ENCODE measurements at places on chromosomes 3 and 15. TPM values are rescaled to one million over a fixed set of nuclear protein-coding genes. Genes with fewer than 3 reads are reported as not detected.

DNA sequence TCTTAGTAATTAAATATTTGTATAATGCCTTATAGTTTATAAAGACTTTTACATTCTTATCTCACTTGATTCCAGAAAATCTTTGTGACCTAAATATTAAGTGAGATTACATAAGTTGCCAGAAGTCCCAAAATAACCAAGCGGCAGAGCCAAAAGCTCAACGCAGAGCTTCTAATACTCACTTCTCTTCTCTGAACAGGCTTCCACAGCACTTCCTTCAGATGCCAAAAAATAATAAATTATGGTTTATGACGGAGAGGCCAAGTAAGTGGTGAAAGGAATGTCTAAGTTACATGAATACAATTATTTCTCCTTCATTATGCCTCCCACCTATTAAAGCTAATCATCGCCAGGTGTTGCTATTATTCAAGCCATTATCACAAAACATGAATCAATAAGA is 110.3 kb downstream of the GBE1 start:
- H3K36me3 ChIP-seq, result no peaks in the 10 kb centered on the region
- peaks cover 22% of the 10 kb centered on the region for H3K4me1 ChIP-seq
- H3K4me3 ChIP-seq, result no peak overlapping the region
- peak overlapping the region; percentile 42 for H3K27ac ChIP-seq
- no peak for DNase-seq

GRCh38 chr3:57815036-57815435 is 58.9 kb downstream of the SLMAP start:
- no peak overlapping the region for H3K27ac ChIP-seq
- H3K27me3 ChIP-seq, result no peaks in the 10 kb centered on the region
- no peaks in the 10 kb centered on the region for H3K36me3 ChIP-seq
- no peak for DNase-seq

DNA sequence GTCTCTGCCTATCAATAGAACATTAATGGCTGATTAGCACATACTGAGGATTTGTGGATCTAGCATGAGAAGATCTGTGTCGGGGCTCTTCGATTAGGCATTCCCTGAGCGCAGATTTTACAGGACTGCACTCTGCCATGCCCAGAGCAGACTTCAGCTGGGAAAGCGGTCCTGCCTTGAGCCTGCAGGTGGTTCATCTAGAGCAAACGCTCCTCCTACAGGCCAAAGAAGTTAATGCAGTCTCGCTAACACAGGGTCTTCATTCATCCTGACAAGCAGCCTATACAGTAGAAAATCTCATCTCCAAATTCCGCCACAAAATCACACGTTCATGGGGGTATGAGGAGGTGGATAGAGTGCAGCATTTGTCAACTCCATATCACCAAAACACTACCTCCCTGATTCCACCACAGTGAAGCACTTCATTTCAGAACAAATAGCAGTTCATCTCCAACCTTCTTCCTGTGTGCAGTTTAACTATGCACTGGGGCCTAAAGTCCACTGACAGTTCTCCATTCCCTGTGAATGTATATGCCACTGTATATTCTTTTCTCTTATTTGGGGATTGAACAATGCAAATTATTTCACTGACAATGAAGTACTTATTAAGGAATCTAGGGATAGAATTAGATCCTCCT is 405.8 kb downstream of the IGSF11 start:
- H3K27me3 ChIP-seq, result no peaks in the 10 kb centered on the region
- no peak overlapping the region for H3K4me3 ChIP-seq
- DNase-seq, result no peak

DNA sequence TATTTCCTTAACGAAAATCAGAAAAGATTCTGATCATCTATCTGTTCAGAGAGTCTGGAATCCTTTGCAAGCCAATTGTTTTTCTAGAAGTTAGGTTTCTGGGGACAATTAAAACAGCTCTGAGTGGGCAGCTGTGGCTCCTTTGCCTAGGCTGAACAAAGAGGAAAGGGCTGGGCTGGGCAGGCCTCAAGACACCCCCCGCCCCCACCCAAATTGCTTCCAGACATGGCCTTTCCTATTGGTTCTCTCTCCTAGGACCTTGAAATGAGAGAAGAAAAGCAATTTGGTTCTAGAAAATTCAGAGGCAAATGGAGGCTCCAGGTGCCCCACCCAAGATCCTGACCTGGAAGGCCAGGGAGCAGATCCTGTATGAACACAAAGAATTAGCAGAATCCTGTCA is 2.3 kb upstream of the ADPGK start:
- H3K27me3 ChIP-seq, result no peaks in the 10 kb centered on the region
- peaks cover 28% of the 10 kb centered on the region for H3K4me1 ChIP-seq
- no peak overlapping the region for H3K4me3 ChIP-seq
- H3K36me3 ChIP-seq, result no peaks in the 10 kb centered on the region
- no peak for DNase-seq
- no peak overlapping the region for H3K27ac ChIP-seq

DNA sequence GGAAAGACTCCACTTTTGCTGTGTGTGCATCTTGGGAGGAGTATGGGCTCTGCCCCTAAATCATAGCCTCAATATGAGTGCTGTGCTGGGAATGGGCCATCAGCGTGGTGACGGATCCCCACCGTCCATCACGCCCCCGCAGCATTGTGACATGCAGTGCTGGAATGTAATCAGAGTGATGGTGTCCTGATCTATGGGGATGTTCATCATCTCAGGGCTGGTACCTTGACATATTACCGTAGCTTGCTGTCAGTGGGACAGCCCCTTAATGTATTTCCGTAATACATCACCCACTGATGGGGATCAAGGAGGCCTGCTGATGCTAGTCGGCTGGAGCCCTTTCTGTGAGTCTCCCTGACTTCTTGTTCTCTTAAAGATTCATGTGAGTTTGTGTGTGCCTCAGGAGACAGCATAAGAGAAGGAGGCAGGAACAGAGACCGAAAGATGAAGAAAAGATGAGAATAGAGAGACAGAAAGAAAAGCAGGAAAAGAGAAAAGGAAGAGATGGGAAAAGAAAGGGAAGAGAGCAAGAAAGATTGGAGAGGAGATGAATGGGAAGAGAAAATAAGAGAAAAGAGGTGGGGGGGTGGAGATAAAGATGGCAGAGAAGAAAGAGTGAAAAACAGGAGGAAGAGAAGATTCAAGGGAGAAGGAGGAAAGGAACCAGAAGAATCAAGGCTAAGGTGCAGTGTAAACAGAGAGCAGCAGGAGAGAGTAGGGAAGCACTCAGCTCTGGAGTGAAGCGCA is 183.7 kb downstream of the RPLP1 start:
- no peak for DNase-seq
- peaks cover 20% of the 10 kb centered on the region for H3K27me3 ChIP-seq
- H3K27ac ChIP-seq, result no peak overlapping the region
- H3K36me3 ChIP-seq, result no peaks in the 10 kb centered on the region

- no peaks in the 10 kb centered on the region for H3K36me3 ChIP-seq
- DNase-seq, result no peak
- no peak overlapping the region for H3K27ac ChIP-seq
- H3K27me3 ChIP-seq, result peaks cover 2% of the 10 kb centered on the region
- H3K4me1 ChIP-seq, result peaks cover 23% of the 10 kb centered on the region
These were observed 203.0 kb downstream of the ABHD5 start for GRCh38 chr3:43893727-43894126.

DNA sequence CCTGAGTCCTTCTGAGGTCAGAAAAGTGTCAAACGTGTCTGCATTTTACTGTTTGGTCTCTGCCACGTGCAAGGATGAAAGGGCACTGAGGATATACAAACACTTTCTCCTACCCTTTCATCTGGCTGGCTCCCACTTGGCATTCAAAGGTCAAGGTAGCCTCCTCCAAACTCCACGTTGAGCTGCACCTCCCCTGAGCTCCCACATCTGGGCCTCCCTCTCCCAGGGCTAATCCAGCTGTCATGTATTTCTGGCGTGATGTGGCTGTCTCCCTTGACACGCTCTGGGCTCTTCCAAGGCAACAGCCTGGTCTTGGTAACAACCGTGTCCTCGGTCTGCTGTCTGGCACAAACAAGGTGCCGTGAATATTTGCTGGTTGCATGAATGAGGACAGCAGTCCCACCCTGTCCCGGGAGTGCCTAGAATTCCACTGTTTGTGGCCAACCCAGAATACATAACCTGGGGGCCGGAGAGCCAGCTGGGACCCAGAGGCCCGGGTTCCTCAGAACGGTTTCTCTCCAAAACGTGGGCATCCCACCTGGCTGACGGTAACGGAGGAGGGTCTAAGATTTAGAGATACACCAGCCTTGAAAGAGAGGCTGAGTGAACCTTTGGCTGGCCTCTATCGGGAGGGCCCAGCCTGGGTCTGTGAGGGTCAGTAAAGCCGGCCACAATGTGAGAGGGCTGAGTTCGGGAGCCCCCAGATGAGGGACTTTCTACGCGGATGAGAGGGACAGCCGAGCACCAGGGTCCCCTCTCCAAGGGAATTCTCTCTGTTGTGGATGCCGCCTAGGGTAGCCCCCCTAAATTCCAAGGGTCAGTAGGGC is 767 bp downstream of the GLT8D1 start:
- H3K27me3 ChIP-seq, result no peaks in the 10 kb centered on the region
- H3K36me3 ChIP-seq, result peaks cover 22% of the 10 kb centered on the region
- H3K27ac ChIP-seq, result peak overlapping the region; percentile 94
- DNase-seq, result no peak
- H3K4me1 ChIP-seq, result peaks cover 40% of the 10 kb centered on the region

GRCh38 chr15:40307421-40308211 is at the start of gene PLCB2:
PLCB2 (minus strand) TSS chr15:40307935; CDS start chr15:40307672, 263 bp downstream.
- peak within 1 kb of the TSS; percentile 32 for H3K27ac ChIP-seq
- H3K36me3 ChIP-seq, result no peaks in the 10 kb centered on the region

- no peaks in the 10 kb centered on the region for H3K27me3 ChIP-seq
- H3K36me3 ChIP-seq, result no peaks in the 10 kb centered on the region
- no peak for DNase-seq
- peaks cover 17% of the 10 kb centered on the region for H3K4me1 ChIP-seq
These were observed 105.3 kb upstream of the PDZRN3 start for GRCh38 chr3:73729969-73730440.

GRCh38 chr3:4997946-4998345 is 18.7 kb downstream of the BHLHE40 start:
- no peak overlapping the region for H3K4me3 ChIP-seq
- H3K27me3 ChIP-seq, result no peaks in the 10 kb centered on the region
- no peaks in the 10 kb centered on the region for H3K36me3 ChIP-seq
- no peak overlapping the region for H3K27ac ChIP-seq
- peaks cover 23% of the 10 kb centered on the region for H3K4me1 ChIP-seq

DNA sequence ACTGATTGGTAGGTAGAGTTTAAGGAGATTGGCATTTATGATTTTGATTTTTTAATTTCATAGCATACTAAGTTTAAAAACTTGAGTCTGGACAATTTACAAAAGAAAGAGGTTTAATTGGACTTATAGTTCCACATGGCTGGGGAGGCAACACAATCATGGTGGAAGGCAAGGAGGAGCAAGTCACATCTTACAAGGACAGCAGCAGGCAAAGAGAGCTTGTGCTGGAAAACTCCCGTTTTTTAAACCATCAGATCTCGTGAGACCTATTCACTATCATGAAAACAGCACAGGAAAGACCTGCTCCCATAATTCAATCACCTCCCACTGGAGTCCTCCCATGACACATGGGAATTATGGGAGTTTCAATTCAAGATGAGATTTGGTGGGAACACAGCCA is 630.9 kb upstream of the NR2F2 start:
- H3K4me1 ChIP-seq, result no peaks in the 10 kb centered on the region
- no peaks in the 10 kb centered on the region for H3K27me3 ChIP-seq
- DNase-seq, result no peak
- H3K36me3 ChIP-seq, result no peaks in the 10 kb centered on the region
- H3K27ac ChIP-seq, result no peak overlapping the region

GRCh38 chr3:108450444-108450843 is 60.0 kb downstream of the MYH15 start:
- H3K27ac ChIP-seq, result no peak overlapping the region
- no peaks in the 10 kb centered on the region for H3K27me3 ChIP-seq
- no peak overlapping the region for H3K4me3 ChIP-seq
- H3K4me1 ChIP-seq, result no peaks in the 10 kb centered on the region
- no peaks in the 10 kb centered on the region for H3K36me3 ChIP-seq
- DNase-seq, result no peak

DNA sequence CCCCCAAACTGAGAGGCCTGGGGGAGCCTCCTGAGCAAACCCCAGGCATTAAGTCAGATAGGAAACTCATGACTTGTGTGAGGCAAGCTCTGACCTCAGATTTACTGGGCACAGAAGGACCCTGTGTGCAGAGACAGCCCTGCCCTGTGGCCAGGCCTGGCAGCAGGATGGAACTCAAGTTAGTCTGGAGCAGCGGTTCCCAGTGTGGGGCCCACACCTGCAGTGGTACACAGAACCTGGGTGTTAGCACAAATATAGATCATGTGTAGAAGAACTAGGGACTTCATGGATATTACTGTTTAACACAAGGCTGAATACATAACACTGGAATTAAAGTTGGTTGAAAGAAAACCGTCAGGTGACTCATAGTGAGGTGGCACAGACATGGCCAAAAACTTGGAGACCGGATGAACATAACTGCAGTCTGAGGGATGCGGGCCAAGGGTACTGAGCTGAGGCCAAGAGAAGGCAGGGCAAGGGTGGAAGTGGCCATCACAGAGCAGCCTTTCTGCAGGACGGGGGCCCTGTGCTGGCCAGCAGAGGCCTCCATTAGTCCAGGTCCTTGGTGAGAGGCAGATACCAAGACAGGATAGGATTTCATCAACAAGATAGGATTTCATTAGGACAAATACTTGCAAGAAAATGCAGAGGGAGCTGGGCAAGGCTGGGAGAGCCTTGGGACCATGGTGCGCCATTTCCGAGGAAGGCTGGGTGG is 40.9 kb downstream of the IRAK2 start:
- H3K27me3 ChIP-seq, result no peaks in the 10 kb centered on the region
- peaks cover 3% of the 10 kb centered on the region for H3K36me3 ChIP-seq
- no peak for DNase-seq
- peak overlapping the region; percentile 2 for H3K27ac ChIP-seq
- no peak overlapping the region for H3K4me3 ChIP-seq

- no peaks in the 10 kb centered on the region for H3K36me3 ChIP-seq
- DNase-seq, result no peak
- H3K27ac ChIP-seq, result no peak overlapping the region
- no peaks in the 10 kb centered on the region for H3K27me3 ChIP-seq
These were observed 42.2 kb upstream of the TOPBP1 start for GRCh38 chr3:133703915-133704314.

- no peaks in the 10 kb centered on the region for H3K36me3 ChIP-seq
- peaks cover 25% of the 10 kb centered on the region for H3K4me1 ChIP-seq
- no peak overlapping the region for H3K4me3 ChIP-seq
These were observed 9.0 kb downstream of the TGM4 start for GRCh38 chr3:44883213-44883955.

DNA sequence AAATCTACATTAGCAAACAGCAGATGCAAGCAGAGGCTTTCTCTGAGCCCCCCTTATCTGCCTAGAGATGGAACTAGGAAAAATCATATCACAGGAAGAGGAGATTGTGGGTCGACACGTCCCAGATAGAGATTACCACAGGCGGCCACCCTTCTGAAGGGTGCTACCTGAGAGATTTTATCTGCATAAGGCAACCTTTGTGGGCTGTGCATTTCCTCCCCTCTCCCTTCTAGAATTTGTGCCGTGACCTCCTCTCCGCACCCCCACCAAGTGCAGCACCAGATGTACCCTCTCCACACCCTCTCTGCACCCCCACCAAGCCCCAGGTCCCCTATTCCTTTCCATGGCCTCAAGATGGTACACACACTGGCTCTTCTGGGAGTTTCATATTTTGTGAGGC is 27.4 kb downstream of the METTL6 start:
- no peak for DNase-seq
- no peak overlapping the region for H3K4me3 ChIP-seq
- no peaks in the 10 kb centered on the region for H3K27me3 ChIP-seq

The LRRC15 gene
- 9.6 TPM for total RNA-seq

The ITGA11 gene
- total RNA-seq, result 1.2 TPM

The CLSTN2 gene
- 5.1 TPM for total RNA-seq

The OSTN gene
- total RNA-seq, result not detected

The DNAJA4 gene
- total RNA-seq, result 59.6 TPM

The AP3B2 gene
- 4.4 TPM for total RNA-seq

The PLA2G4E gene
- 129 TPM for total RNA-seq

Data from suprapubic skin (tissue), 4 donors.